ENCODE measurements at places on chromosomes 2 and 18. TPM values are rescaled to one million over a fixed set of nuclear protein-coding genes. Genes with fewer than 3 reads are reported as not detected.

DNA sequence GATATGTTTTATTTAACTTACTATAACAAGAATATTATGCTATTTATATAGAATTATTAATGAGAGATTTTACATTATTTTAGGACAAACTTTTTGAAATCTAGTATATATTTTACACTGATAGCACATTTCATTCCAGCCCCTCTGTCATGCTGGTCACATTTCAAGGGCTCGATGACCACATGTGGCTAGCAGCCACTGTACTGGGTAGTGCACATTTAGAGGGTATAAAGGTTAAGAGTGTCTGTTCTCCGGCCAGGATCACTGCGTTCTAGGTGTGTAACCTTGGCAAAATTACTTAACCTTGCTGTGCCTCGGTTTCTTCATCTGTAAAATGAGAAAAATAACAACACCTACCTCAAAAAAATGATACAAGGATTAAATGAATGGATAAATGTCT is 87.2 kb upstream of the TNP1 start:
- DNase-seq = no peak

DNA sequence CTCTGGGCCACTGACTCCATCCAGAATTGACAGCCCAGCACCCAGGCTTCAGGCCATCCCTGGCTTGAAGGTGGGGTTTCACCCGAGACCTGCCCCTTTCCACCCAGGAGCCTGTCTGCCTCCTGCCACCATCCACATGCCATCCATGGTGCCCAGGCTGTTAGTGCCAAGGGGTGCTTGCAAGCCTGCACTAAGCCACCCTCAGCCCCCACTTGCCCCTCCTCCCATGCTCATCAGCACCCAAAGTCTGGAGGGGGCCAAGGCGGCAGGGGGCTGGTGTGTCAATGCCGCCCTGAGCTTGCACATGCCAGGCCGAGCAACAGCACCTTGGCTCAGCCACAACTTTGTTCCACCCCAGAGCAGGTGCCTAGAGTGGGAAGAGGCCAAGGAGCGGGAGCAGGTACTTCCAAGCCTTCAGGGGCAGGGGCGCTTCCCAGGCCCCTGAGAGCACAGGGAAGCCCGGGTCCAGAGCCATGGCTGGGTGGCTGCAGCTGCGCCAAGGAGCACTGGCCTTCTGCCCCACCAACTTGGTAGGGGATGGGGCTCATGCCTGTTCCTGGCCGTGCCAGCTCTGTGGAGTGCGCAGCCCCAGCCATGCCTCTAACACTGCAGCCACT is 12.0 kb downstream of the SRD5A2 start:
- no peak for DNase-seq

- no peak for DNase-seq
Observed at GRCh38 chr2:11667194-11667593, 2.8 kb downstream of the NTSR2 start.

DNA sequence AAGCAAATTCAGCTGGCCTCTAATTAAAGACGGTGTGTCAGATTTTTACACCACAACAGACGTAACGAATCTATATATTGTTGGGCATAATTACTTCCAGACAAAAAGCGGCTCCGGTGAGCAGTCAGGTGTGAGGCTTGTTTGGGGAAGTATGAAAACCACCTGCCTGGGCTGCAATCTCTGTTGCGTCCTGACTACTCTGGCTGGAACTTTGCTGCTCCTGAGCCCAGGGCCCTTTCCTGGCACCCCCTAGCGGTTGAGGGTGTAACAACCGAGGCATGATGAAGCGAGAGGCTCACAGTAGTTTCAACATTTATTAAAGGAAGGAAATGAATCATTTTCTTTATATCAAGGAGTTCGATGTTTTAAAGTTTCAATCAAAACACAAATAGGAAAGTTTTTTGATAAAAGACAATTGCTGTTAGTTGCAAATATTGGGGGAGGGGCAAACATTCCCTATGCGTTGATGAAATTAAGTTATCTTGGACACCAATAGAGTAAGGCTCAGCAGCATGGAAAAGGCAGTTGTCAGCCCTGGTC is 10.6 kb upstream of the ITGB6 start:
- DNase-seq = no peak

Gene AQP12B
- 0.96 TPM for total RNA-seq
